Left kidney (tissue), 8 donors: ENCODE measurements at places on chromosomes 5 and 9. TPM values are rescaled to one million over a fixed set of nuclear protein-coding genes. Genes with fewer than 3 reads are reported as not detected.

GRCh38 chr5:132110930-132111329, 37.3 kb downstream of the CSF2 start:
- DNase-seq, result no peak

- DNase-seq, result no peak
Measured at GRCh38 chr9:121645003-121645402, 6.4 kb upstream of the DAB2IP start.

- no peak for DNase-seq
Measured at GRCh38 chr9:37369671-37370070, 52.8 kb upstream of the GRHPR start.

- DNase-seq, result no peak
Measured at GRCh38 chr9:137745541-137745991, 126.8 kb downstream of the EHMT1 start.

GRCh38 chr9:76267284-76267652, 127.0 kb downstream of the RFK start:
- no peak for DNase-seq

The SLC27A6 gene
- polyA plus RNA-seq, result 1.7 TPM

The PCDHA4 gene
- polyA plus RNA-seq, result 1.00 TPM
